Gastroesophageal sphincter (tissue), 4 donors: ENCODE measurements at places on chromosomes 7 and 10. TPM values are rescaled to one million over a fixed set of nuclear protein-coding genes. Genes with fewer than 3 reads are reported as not detected.

- ATAC-seq: no peak
Measured at GRCh38 chr7:90715067-90715466, 118.9 kb downstream of the CDK14 start.

The ZNF438 gene
- 10.3 TPM for total RNA-seq

The EEPD1 gene
- total RNA-seq: 12.4 TPM

The CTAGE8 gene
- 0.94 TPM for total RNA-seq

The TBX20 gene
- total RNA-seq: not detected
